ENCODE measurements at places on chromosomes 2 and 18.

DNA sequence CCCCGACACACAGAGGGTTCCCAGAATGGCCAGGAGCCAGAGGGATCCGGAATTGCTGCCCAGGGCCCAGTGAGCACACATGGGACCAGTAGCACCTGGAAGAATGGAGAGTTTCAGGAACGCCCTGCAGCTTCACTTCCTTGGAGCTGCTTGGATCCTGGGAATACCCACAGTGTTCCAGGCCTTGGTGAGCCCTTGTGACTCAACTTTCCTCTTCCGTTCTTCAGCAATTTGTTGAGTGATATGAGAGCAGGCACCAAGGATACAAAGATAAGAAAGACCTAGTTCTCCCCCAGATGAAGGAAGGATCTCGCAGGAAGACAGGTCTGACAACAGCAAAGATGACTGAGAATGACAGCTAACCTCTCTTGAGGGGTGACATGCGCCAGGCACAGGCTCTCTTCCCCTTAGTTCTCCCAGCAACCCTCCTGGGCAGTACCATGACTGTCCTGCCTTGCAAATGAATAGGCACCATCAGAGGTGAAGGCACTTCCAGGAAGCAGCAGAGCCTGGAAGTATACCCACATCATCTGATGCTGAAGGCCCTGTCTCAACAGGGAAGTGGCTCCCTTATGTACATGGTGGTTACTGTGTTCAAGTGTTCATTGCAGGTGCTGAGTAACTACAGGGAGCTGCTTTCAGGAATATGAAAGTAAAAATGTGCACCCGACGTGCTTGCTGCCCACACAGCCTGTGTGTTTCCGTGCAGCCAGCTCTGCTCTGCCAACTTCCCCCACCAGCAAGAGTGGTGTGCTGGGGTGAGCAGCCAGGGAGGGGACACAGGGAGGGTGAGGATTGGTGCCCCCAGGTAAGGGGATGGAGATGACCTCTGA lies 116.2 kb downstream of the STPG4 start:
- peak; percentile 51 for DNase-seq

DNA sequence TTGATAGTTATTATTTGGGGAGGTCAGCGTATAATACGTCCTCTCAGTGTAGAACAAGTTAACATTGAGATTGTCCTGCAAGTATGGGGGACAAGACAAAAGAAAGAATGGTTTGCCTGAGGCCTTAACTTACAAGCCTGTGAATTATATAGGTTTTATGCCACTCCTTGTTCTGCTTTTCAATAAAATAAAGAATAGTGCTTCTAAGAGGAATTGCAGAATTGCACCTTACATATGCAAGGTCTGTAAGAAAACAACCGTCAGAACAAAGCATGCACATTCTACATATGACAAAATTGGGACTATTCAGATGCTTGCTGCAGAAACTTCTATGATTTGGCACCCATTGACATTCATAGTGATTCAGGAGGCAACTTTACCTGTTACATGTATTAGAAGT lies 785.0 kb downstream of the NR4A2 start:
- DNase-seq = no peak

GRCh38 chr2:11750422-11750821 lies 4.0 kb downstream of the LPIN1 start:
- peak; percentile 33 for DNase-seq

DNA sequence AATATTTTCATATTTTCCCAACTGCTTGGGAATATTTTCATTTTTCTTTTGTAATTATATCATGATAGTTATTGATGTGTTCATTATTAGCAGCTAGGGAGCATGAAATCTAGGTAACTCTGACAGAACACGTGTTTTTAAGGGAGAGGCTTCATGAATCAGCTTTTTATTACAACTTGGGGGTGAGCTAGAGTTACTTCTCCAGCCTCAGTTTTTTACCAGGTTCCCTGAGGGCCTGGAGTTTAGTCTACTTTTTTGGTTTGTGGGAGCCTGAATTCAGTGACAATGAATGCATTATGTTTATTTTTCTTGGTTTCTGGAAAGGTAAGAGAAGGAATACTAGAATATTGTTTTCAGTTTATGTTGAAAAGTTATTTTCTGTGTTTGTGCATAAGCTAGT lies 18.0 kb downstream of the NAB1 start:
- no peak for DNase-seq

DNA sequence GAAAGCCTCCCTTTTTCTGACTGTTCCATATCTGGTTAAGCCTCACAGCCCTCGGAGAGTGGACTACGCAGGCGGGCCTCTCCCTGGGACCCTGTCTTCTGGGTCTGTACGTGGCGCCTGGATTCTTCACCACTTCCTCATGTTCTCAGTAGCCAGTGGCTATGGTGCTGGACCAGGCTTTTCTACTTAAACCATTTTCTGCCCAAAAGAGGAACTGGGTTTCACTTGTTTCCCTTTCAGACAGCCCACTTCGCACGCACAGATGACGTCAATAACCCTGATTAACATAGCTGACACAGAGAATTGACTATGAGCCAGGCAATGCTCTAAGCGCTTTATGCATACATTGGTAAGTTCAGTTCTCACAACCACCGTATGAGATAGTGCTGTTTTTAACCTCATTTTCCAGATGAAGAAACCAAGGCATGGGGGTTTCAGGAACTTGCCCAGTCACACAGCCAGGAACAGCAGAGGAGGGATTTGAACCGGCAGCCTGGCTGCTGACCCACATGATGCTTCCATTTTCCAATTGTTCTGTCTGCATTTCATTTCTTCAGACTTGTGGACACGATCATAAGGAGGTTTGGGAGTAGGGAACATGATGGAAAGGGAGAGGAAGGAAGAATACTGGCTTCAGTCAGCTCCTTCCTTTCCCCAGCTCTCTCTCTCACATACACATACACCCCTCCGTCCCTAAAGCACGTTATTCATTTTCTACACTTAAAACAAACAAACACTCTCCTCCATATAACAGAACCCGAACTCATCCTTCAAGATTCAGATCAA lies 41.7 kb downstream of the MYOM1 start:
- no peak for DNase-seq

DNA sequence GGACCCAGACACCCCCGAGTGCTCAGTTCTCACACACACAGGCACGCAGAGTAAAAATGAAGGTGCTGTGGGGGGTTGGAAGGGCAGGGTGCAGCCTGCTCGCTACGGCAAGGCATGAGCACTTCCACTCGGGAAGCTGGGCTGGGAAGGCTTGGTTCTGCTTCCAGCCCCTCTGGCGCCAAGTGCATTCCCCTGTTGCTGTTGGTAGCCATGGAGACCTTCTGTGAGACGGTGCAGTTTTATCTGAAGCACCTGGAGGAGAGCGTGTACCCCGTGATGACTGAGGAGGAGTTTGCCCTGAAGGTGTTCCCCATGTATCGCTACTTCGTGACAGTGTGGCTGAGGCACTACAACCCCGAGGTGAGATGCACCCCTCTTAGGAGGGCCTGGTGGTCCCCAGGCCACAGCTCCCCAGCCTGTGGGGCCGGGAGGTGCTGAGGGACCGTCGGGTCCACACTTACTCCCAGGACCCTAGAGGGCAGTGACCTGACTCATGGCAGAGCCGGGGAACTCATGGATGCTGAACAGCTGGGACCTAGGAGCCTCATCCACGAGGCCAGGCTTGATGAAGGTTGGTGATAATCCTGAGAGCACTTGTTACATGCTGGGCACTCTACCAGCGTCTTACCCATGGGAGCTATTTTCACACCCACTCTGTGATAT lies 15.5 kb downstream of the MROH2A start:
- no peak for DNase-seq

- peak; percentile 41 for DNase-seq
These were observed 224.3 kb downstream of the ANAPC1 start for GRCh38 chr2:111659361-111660333.

DNA sequence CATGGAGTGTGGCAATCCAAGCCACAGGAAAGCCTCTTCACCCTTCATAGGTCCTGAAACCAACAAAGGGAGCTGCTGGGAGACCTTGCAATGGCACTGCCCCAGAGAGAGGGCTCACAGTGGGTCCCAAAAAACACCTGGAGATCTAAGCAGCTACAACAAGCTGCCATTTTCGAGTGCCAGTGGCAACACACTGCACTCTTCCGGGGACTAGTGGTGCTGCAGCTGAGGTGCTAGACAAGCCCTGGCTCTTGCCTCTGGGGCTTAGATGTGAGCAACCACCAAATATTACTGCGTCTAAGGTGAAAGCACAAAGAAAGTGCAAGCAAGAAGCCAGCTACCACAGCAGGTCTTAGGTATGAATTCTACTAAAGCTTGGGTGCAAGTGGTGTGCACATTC lies 192.9 kb downstream of the NOL4 start:
- DNase-seq = no peak

- DNase-seq = no peak
These were observed 44.7 kb downstream of the POMC start for GRCh38 chr2:25123682-25124081.

DNA sequence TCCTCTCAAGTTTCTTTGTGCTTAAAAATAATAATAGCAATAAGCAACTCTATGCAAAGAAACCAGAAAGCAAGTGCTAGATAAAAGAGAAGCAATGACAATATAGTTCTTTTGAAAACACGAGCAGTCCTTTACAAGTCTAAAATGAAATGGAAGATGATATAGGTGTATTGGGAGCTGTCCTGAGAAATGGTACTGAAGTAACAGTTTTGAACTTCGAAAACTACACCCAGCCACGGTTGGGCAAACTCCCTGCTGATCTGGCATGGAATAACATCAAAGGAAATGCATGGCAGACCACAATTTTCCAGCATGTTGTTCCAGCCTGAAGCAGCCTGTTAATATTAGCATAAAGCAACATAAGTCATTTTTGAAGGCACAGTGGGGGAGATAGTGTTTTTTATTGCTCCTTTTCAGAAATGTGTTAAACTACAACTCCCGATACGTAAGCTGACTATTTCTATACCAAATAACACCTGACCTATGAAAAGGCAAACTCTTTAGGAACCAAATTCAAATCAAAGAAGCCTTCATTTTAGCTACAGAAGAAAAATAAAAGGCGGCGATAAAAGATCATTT lies 596.1 kb upstream of the KLHL29 start:
- no peak for DNase-seq

- no peak for DNase-seq
These were observed 2.8 kb upstream of the ECEL1 start for GRCh38 chr2:232490221-232491138.

GRCh38 chr18:73669297-73669696 lies 478.3 kb downstream of the FBXO15 start:
- no peak for DNase-seq

- DNase-seq = no peak
These were observed 194.3 kb downstream of the MTX2 start for GRCh38 chr2:176463546-176463945.

GRCh38 chr2:28117104-28117596 lies 226.6 kb downstream of the BABAM2 start:
- no peak for DNase-seq

DNA sequence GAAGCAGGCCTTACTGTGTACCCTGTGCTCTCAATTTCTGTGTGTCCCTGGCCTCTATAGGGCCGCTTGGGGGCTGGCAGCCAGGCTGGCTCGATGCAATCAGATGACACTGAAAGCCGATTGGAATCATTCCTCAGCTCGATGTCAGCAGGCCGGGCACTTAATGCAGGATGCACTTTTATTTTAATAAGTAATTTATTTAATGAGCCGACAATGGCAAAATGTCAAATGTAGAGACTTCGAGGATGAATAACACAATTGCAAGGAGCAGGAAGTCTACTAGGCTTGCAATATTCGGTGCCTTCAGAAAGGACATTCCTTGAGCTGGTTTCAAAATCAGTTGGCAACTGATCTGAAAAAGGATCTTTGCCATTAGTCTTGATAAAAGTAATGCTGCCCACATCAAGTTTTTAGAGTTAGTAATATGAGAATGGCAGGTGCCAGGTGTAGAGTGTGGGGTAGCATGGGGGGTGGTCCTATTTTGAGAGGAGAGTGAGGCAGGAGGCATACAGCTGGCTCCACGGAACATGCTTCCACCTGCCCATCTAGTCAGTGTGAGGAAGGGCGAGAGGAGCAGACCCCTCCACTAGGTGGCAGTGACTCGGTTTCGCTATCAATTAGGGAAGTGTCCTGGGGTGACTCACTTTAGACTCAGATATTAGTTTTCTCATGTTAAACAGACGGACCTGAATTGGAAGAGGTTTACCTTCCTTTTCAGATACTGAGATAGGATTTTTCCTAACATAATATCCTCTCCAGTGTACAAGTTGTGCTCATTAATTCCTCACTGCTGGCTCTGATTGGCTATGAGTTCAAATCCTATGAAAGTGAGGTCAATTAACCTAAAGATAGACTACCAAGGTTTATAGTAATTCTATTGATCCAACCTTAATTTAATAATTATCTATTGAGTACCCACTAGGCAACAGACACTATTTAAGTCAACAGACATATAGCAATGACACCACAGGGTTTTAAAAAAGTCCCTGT lies 80.9 kb downstream of the NABP1 start:
- no peak for DNase-seq

GRCh38 chr2:122643725-122644329 lies 888.4 kb downstream of the TSN start:
- peak; percentile 99 for DNase-seq

- no peak for DNase-seq
These were observed 45.8 kb upstream of the EML6 start for GRCh38 chr2:54677476-54678265.

- no peak for DNase-seq
These were observed 116.2 kb upstream of the ST6GAL2 start for GRCh38 chr2:107001964-107002696.

DNA sequence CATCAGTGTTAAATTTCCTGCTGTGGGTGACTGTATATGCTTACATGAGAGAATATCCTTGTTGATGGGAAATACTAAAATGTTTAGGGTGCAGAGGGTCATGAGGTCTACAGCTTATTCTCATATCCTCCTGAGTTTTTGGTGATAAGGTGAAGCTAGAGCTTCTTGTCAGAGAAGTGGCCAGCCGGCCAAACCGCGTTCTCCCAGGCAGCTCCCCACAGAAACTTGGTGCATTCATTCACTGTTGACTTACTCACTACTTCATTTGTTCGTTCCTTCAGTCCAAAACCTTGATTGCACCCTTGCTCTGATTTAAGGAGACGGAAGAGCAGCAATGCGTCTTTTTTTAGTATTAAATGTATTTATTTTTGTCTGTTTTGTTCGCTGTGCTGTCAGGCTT lies 8.7 kb downstream of the SNED1 start:
- no peak for DNase-seq

- no peak for DNase-seq
These were observed 3.2 kb downstream of the NOSTRIN start for GRCh38 chr2:168805615-168806014.

GRCh38 chr2:237598468-237599208 lies 8.1 kb upstream of the RAB17 start:
- DNase-seq = no peak

- DNase-seq = no peak
These were observed 89.4 kb upstream of the ASB18 start for GRCh38 chr2:236353594-236353942.

GRCh38 chr18:72542984-72543356 lies 1.2 kb downstream of the CBLN2 start:
- peak; percentile 17 for DNase-seq

GRCh38 chr2:133314795-133315194 lies 253.5 kb downstream of the NCKAP5 start:
- DNase-seq = no peak

DNA sequence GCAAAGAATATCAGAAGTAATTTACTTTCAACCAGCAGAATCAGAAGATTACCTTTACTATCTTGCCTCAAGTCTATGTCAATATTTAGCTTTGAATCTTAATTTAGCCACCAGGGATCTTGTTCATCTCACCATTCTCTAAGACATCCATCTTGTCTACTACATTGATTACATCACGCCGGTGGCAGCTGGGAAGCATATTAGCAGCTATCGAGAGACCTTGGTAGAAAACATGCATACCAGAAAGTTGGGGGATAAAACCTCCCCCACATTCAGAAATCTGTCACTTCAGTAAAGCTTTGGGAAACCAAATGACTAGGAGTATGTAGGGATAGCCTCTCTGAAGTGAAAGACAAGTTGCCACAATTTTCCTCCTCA lies 703.8 kb upstream of the FSHR start:
- no peak for DNase-seq

Measured in DMS153 (cell line).